ENCODE measurements at places on chromosomes 12 and 14.

DNA sequence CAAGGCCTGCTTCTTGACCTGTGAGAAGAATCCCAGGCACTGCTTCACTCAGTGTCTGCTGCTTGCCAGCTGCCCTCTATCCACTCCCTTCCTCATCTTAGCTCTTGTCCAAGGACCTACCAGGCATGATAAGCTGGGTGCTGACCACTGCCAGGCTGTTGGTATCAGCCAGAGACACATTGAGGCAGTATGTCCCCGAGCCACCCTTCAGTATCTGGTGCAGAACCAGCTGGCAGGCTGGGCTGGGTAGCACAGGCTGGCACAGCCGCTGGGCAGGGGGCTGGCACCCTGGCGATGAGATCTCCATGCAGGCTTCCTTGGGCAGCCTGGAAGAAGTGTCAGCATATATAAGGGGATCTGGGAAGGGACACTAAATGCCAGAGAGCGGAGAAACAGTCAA lies 10.5 kb downstream of the PMEL start:
- no peak for DNase-seq

DNA sequence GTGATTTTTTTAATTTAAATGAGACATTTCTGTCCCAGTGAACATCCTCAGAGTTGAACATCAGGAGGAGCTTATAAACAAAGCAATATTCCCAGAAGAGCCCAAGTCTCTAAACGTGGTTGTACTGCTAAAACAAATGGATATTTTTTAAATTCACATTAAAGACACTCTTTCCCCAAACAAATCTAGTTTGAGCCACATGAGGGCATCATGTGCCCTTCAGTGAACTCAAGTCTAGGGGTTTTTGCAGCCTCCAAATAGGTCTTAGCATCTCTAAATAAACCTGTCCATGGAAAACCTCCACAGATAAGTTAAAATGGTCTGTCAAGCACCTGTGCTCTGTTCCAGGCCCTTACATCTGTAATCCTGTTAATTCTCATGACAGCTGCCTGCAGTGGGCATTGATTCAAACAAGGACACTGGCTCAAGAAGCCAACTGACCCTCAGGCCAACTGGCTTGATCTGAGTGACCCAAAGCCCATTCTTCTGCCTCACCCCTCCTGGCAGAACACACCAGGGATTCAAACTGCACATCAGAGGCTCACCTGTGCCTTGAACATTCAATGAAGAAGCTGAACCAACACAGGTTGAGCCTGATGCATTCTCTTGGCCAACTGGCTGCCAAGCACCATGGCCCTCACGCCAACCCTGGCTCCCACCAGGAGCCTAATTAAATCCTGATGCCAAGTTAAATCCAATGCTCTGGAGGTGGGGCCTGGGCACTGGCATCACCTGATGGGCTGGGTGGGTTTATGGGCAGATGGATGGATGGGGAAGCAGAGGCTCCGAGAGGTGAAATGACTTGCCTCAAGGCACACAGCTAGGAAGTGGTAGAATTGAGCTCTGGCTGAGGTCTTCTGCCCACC lies 8.6 kb downstream of the ISCU start:
- DNase-seq: no peak

- no peak for DNase-seq
These were observed 706.5 kb downstream of the MED13L start for GRCh38 chr12:115571027-115571426.

DNA sequence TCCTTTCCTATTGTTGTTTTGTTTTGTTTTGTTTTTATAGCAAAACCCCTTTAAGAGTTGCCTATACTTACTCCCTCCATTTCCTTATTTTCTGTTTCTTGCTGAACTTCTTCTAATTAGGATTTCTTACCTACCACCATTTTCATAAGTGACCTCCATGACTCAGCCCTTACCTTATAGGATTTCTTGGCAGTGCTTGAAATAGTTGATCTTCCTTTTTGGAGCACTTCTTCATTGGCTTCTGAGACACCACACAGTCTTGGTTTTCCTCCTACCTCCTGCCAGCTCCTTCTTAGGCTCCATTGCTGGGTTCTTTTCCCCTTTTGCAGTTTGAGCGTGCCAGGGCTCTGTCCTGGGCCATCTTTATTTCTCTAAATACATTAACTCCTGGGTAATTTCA lies 23.4 kb upstream of the EID3 start:
- DNase-seq: no peak

DNA sequence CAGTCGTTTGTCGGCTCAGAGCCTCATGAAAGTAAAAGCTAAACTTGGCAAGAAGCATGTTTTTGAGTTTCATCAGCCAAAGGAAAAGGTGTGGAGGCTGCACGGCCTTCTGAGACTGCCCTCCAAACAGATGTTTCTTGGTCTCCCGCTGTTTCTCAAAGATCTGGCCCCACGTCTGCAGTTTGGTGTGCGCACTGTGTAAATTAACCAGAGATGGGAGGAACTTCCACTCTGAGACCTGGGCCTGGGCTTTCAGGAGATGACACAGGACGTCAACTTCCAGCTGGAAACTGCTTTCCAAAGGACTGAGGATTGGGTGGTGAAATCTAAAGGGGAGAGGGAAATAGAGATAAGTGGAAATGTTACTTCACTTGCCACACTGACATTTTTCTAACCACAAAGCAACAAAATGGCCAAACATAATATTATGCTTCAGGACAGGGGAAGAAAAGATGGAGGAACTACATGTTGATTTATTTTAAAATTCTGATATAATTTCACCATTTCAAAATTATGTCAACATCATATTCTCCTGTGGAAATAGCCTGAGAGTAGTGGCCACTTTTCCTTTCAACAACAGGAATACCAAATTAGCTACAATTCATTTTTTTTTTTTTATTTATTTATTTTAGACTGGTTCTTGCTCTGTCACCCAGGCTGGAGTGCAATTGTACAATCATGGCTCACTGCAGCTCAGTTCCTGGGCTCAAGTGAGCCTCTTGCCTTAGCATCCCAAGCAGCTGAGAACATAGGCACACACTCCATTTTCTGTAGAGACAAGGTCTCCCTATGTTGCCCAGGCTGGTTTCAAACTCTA lies 27.6 kb downstream of the KICS2 start:
- DNase-seq: no peak
